ENCODE measurements at places on chromosomes 12 and 14. TPM values are rescaled to one million over a fixed set of nuclear protein-coding genes. Genes with fewer than 3 reads are reported as not detected.

GRCh38 chr12:93793983-93794382 is 116.8 kb downstream of the CRADD start:
- no peak overlapping the region for H3K4me3 ChIP-seq
- no peaks in the 10 kb centered on the region for H3K27me3 ChIP-seq
- no peaks in the 10 kb centered on the region for H3K36me3 ChIP-seq
- H3K27ac ChIP-seq, result no peak overlapping the region

DNA sequence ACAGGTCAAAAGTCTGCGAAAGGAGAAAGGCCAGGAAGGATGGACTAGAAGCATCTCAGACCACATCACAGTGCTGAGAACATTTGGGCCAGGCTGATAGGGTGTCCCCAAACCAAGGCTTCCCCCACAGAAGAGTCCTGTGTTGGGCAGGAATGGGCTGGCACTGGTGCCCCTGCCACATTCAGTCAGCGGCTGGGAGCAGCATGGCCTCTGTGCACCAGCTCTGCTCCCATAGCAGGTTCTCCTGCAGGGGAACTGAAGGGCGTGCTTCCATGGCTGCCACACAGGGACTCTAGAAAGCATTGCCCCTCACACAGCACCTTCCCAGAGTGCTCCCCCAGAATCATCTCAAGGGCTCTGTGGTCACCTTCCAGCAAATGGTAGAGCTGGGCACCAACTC is 17.5 kb downstream of the EVL start:
- DNase-seq, result no peak
- H3K27ac ChIP-seq, result no peak overlapping the region

- no peak for DNase-seq
- no peaks in the 10 kb centered on the region for H3K27me3 ChIP-seq
- no peak overlapping the region for H3K4me3 ChIP-seq
- peak overlapping the region; percentile 59 for H3K27ac ChIP-seq
Observed at GRCh38 chr14:36430169-36430568, 89.9 kb downstream of the NKX2-1 start.

DNA sequence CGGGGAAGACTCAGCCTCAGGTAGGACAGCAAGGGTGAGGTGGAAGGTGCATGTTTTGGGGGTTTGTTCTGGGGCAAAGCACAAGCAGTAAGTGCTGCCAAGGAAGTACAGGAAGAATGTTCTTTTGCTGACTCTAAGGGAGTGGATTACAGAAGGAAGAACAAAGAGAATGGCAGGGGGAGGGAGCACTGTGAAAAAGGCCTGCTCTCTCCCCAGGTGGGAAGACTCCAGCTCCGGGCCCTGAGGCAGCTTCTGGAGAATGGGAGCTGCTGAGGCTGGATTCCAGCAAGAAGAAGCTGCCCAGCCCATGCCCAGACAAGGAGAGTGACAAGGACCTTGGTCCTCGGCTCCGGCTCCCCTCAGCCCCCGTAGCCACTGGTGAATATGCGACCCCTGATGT is 7.0 kb upstream of the PFDN5 start:
- H3K27me3 ChIP-seq, result no peaks in the 10 kb centered on the region
- H3K4me3 ChIP-seq, result no peak overlapping the region
- no peak overlapping the region for H3K27ac ChIP-seq
- DNase-seq, result no peak

DNA sequence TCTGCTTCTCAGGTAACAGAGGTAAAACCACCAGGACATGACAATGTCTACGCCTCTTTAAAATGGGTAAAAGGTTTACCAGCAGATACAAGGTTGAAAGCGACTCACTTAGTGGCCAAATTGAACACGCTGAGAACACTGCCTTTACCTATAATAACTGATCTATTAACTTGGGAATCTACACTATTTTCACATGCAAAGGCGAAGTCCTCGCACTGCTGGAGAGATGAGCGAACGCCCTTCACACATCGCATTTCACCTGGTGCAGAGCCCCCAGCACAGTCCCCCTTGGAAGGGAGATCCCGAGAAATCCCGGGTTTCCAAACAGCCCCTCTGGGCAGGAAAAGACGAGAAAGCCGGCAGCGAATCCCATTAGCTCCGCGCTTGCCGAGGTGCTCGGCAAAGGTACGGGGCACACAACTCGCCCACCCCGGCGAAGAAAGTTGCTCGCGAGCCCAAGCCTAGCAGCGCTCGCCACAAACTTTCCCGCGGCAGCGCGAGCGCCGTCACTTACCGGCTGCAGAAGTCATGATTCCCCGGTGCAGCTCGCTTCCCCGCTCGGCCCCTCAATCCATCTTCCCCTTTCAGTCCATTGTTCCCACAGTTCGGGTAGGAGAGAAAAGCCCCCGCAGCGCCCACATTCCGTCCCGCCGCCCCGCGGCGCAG is 423 bp downstream of the FGD6 start:
- peaks cover 41% of the 10 kb centered on the region for H3K4me1 ChIP-seq
- DNase-seq, result no peak
- H3K27ac ChIP-seq, result peak overlapping the region; percentile 95
- H3K36me3 ChIP-seq, result no peaks in the 10 kb centered on the region
- no peaks in the 10 kb centered on the region for H3K27me3 ChIP-seq
- H3K4me3 ChIP-seq, result peak overlapping the region; percentile 58

DNA sequence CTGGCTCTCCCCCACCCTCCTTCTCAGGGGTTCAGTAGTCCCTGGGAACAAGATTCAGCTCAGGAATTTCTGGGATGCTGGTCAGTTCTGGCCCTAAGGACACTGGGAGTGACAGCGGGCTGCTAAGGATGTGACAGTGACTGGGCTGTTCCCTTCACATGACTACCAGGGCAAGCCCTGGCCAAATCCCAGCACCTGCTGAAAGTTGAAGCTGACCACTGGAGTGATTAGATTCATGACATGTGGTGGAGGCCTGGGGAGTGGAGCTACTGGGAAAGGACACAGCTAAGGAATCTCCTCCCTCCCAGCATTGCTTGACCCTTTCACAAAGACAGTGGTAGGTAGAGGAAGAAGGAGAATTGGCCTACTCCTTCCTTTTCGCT is 204.9 kb downstream of the DAD1 start:
- no peaks in the 10 kb centered on the region for H3K36me3 ChIP-seq
- DNase-seq, result no peak

DNA sequence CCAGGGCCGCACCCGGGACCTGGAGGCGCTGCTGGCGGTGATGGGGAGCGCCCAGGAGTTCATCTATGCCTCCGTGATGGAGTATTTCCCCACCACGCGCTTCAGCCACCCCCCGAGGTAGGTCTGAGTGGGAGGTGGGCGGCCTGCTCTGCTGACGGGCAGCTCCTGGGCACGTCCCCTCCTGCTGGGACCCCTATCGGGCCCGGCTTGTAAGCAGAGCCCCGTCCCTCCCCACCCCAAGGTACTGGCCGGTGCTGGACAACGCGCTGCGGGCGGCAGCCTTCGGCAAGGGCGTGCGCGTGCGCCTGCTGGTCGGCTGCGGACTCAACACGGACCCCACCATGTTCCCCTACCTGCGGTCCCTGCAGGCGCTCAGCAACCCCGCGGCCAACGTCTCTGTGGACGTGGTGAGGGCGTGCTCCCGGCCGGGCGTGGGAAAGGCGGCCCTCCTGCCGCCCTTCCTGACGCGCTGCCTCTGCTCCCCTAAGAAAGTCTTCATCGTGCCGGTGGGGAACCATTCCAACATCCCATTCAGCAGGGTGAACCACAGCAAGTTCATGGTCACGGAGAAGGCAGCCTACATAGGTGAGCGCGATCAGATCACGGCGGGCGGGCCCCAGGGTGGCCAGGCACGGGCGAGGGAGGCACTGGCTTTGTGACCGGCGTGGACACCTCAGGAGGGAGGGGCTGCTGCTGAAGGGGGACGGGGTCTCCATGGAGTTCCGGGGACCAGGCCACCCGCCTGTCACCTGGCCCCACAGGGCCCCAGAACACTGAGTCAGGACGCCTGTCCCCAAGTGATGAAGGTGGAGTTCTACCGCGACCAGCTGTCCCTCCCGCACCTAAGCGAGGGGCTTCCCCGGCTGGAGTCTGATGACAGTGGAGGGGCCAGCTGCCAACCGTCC is 7.3 kb downstream of the PLD4 start:
- H3K36me3 ChIP-seq, result no peaks in the 10 kb centered on the region
- peak; percentile 19 for DNase-seq
- H3K4me3 ChIP-seq, result peak overlapping the region; percentile 38
- H3K27me3 ChIP-seq, result peaks cover 4% of the 10 kb centered on the region
- peaks cover 8% of the 10 kb centered on the region for H3K4me1 ChIP-seq

DNA sequence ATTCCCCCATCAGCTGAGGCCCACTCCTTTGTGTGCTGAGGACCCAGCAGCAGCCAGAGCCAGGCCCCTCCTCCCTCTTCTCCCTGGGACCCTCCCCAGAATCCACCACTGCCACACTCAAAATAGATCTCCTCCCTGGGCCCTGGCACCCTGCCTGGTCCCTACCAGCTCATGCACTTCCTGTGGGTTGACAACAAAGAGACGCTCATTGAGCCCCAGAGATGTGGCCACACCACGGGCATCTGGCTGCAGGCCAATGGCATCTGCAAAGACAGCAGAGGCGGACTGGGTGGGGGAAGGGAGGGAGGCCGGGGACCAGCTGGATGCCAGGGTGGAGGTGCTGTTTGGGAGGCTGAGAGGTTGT is 16.0 kb upstream of the ENDOU start:
- H3K4me1 ChIP-seq, result peaks cover 15% of the 10 kb centered on the region
- peak overlapping the region; percentile 0 for H3K27ac ChIP-seq
- DNase-seq, result peak; percentile 58
- H3K36me3 ChIP-seq, result no peaks in the 10 kb centered on the region
- no peak overlapping the region for H3K4me3 ChIP-seq

DNA sequence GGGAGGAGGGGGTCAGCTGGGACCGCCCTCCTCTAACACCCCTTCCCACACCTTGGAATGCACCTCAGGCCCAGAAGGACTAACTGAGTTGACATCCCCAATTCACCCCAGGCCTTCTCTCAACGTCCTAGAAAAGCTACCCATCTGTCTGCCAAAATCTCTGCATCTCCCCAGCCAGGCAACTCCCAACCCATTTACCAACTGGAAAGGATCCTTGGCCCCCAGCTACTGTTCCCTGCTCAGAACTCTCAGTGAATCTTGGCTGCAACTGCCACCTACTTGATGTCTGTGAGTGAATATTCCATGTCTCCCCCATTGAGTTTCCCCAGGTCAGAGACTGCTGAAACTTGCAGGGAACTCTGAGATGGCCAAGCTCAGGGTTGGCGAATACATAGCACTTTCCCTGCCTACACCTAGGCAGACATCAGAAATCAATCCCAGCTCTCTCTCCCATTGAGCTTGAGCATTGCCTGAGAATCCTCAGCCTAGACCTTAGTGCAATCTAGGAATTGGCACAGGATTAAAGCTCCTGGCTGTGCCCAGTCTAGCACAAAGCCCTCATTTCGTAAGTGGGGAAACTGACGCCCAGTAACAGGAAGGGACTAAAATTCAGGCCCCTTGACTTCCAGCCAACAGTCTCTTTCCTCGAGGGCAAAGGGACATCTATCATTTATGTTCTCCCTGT is 71.9 kb upstream of the NCOR2 start:
- no peak overlapping the region for H3K27ac ChIP-seq
- no peak overlapping the region for H3K4me3 ChIP-seq
- no peaks in the 10 kb centered on the region for H3K27me3 ChIP-seq

DNA sequence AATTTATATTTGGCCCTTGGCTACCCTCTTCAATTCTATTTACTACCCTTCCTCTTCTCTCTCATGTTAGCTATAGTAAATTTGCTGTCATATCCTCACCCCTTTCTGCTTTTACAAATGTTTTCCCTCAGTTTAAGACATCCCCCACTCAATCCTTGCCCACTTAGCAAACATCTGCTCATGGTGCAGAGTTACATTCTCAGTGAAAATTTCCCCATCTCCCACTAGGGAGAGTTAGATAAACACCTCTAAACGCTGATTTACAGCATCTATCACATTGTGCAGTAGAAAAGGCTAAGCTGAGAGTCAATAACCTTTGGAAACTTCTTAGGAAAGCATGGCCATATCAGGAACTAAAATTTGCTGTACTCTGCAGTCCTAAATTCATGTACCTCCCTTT is 69.0 kb downstream of the DENND5B start:
- H3K27me3 ChIP-seq, result no peaks in the 10 kb centered on the region
- no peak overlapping the region for H3K4me3 ChIP-seq
- no peak for DNase-seq
- no peak overlapping the region for H3K27ac ChIP-seq

- peaks cover 43% of the 10 kb centered on the region for H3K4me1 ChIP-seq
- no peaks in the 10 kb centered on the region for H3K27me3 ChIP-seq
- H3K27ac ChIP-seq, result no peak overlapping the region
- DNase-seq, result no peak
- H3K36me3 ChIP-seq, result no peaks in the 10 kb centered on the region
Observed at GRCh38 chr14:89444516-89445125, 27.6 kb upstream of the FOXN3 start.

- H3K4me3 ChIP-seq, result no peak overlapping the region
- DNase-seq, result no peak
- H3K4me1 ChIP-seq, result no peaks in the 10 kb centered on the region
- no peaks in the 10 kb centered on the region for H3K27me3 ChIP-seq
- no peaks in the 10 kb centered on the region for H3K36me3 ChIP-seq
- H3K27ac ChIP-seq, result no peak overlapping the region
Observed at GRCh38 chr14:29148221-29148620, 381.6 kb downstream of the FOXG1 start.

GRCh38 chr12:124872068-124872719 is 8.5 kb upstream of the SCARB1 start:
- H3K36me3 ChIP-seq, result no peaks in the 10 kb centered on the region
- H3K4me3 ChIP-seq, result no peak overlapping the region
- no peaks in the 10 kb centered on the region for H3K27me3 ChIP-seq
- DNase-seq, result no peak

GRCh38 chr12:93319523-93320050 is 58.1 kb upstream of the NUDT4 start:
- no peaks in the 10 kb centered on the region for H3K4me1 ChIP-seq
- H3K27me3 ChIP-seq, result no peaks in the 10 kb centered on the region
- no peak overlapping the region for H3K27ac ChIP-seq
- DNase-seq, result no peak
- H3K36me3 ChIP-seq, result no peaks in the 10 kb centered on the region
- no peak overlapping the region for H3K4me3 ChIP-seq

DNA sequence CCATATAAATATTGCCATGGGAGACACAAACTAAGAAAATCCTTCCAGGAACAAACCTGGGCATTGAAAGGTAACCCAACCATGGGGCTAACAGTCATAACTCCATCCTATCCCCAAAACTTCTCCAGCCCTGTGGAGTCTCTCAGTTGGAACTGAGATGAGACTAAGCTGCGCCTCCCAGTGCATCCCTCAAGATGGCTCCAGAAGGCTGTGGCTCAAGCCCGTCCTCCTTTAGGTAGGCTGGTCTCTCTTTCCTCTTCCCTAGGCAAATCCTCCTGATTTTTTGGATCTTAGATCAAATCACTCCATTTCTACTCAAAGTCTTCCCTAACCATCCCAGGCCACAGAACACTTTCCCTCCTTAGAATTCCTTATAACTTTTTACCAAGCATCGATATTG is 364.3 kb upstream of the CCDC196 start:
- no peak for DNase-seq
- H3K36me3 ChIP-seq, result no peaks in the 10 kb centered on the region
- no peaks in the 10 kb centered on the region for H3K4me1 ChIP-seq
- H3K4me3 ChIP-seq, result no peak overlapping the region

GRCh38 chr12:5276327-5276880 is 155.5 kb upstream of the NTF3 start:
- H3K27ac ChIP-seq, result no peak overlapping the region
- no peaks in the 10 kb centered on the region for H3K4me1 ChIP-seq
- H3K4me3 ChIP-seq, result no peak overlapping the region
- H3K27me3 ChIP-seq, result no peaks in the 10 kb centered on the region
- DNase-seq, result peak; percentile 22

The CBLN3 gene
- total RNA-seq, result 6.4 TPM

The AVPR1A gene
- 1.1 TPM for total RNA-seq

The CRY1 gene
- total RNA-seq, result 22.6 TPM

The KRT2 gene
- total RNA-seq, result not detected

The SERPINA9 gene
- total RNA-seq, result not detected

The MGP gene
- 789 TPM for total RNA-seq

The TAS2R30 gene
- 3.1 TPM for total RNA-seq

The OVCH1 gene
- total RNA-seq, result 0.89 TPM

The RAN gene
- 653 TPM for total RNA-seq

Measured in left lung (tissue), 14 donors.